SW 1271 (cell line): ENCODE measurements at places on chromosomes 2 and 18.
A peak's percentile ranks its signal among the peaks of the same experiment; 100 is the strongest.

- DNase-seq: no peak
Observed at GRCh38 chr18:46190667-46191066, 86.5 kb downstream of the HAUS1 start.

DNA sequence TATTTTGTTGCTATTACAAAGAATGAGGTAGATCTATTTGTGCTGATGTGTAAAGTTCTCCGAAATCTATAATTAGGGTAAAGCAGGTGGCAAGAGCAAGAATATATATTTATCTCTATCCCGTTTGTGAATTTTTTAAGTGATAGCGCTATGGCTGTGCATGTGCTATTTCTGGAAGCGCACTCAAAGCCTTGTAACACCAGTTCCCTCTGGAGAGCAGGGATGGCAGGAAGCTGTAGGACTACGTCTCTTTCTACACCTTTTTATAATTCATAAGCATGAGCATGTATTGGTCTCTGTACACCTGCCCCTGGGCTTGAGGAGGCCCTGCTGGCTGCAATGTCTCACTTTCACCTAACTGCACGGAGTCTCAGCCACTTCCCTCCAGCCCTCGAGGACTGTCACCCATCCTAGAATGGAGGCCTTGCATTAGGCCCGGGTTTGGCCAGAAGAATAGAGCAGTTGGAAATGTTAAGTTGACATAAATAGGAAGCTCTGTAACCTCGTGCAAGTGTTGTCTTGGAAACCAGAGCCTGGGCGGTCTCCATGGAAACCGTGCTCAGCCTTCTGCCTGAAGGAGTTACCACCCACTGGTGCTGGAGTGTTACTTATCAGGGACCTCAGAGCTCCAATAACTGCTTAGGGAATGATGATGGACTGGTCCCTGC is 20.9 kb downstream of the ITM2C start:
- DNase-seq: no peak

- no peak for DNase-seq
Observed at GRCh38 chr2:108257757-108258331, 18.1 kb downstream of the SULT1C3 start.

- no peak for DNase-seq
Observed at GRCh38 chr2:44825702-44826101, 115.8 kb upstream of the SIX3 start.

- DNase-seq: no peak
Observed at GRCh38 chr2:25063876-25064660, 22.2 kb downstream of the EFR3B start.

DNA sequence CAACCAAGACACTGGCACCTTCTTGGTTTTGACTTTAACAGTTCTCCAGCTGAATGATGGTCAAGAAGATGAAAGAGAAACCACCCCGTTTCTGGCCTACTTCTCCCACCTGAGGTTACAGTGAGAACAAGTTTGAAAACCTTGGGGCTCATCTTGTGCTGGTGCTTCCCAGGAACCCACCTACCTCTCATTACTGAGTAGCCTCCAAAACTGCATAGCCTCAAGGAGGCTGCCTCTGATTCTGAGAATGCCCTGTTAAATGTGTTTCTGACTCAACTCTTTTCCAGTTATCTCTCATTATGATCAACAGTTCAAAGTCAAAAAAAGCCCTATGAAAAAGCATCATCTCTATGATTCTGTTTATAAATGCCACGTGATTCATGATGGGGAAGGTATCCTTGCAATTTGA is 121.9 kb downstream of the CACNB4 start:
- no peak for DNase-seq

DNA sequence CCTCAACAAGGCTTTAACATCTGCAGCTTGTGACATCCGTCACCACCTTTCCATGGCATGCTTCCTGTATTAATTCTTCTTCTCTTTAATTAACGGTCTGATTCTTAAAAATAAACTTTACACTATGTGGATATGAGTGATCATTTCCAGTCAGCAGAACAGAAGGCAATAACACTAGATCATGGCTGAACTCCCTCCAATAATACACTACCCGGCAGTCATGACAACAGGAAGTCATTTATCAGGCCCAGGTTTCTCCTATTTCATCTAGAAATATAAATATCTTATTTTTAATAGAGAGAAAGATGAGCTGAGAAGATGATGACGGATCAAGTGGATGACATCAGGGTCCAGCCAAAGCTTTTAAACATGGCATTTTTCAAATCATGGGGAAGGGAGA is 792.2 kb downstream of the SLC4A3 start:
- DNase-seq: no peak

- DNase-seq: peak; percentile 92
Observed at GRCh38 chr2:29747786-29748470, 173.5 kb downstream of the ALK start.

- DNase-seq: no peak
Observed at GRCh38 chr2:932320-933115, 18.1 kb upstream of the SNTG2 start.

DNA sequence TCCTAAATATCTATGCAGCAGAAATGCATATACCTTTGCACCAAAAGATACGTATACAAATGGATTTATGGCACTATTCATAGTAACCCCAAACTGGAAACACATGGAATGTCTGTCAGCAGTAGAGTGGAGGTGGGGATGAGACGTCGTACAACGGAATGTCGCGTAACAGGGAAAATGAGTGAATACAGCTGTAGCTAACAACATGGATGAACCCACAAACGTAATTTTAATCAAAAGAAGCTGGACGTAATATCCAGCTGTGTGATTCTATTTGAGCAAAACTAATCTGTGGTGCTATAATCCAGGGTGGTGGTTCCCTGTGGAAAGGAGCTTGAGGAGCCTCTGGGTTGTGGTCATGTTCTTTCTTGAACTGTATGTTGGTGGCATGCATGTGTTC is 89.9 kb downstream of the MTA3 start:
- DNase-seq: no peak

GRCh38 chr2:219598308-219599078 is 836 bp downstream of the STK11IP start:
- no peak for DNase-seq

GRCh38 chr2:65035351-65035943 is 20.8 kb upstream of the CEP68 start:
- DNase-seq: no peak

DNA sequence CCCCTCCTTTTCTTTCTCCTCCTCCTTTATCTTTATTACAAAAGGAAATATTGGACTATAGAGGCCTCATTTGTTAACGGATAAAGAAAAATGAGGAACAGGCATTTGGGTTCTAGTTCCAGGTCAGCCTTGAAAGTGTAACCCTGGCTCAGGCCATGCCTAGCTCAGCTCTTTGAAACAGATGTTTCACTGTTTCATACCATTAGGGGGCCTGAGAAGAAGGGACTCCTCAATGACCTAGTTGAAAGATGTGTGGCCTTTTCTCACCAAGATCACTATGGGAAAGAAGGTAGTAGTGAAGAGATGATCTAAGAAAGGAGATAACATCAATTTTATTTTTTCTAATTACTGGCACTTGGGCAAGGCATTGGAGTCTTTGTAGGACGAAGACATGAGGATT is 952.7 kb downstream of the SLC4A3 start:
- DNase-seq: no peak

DNA sequence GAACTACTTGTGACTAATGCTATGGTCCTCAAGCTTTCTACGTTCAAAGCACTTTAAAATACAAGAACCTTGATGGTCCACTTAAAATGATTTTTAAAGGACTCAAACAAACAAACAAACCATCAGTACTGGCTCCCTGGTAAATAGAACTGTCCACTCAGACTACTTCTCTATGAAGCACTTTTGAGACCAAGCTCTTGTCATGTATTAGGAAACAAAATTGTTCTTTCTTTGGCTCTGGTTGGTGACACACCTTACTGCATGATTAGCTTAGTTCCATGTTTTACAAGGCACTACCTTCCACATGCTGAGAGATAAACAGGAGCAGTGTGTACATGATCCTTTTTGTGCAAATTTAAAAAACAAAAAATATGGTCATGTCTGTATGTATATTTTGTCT is 19.7 kb downstream of the DARS1 start:
- DNase-seq: no peak

DNA sequence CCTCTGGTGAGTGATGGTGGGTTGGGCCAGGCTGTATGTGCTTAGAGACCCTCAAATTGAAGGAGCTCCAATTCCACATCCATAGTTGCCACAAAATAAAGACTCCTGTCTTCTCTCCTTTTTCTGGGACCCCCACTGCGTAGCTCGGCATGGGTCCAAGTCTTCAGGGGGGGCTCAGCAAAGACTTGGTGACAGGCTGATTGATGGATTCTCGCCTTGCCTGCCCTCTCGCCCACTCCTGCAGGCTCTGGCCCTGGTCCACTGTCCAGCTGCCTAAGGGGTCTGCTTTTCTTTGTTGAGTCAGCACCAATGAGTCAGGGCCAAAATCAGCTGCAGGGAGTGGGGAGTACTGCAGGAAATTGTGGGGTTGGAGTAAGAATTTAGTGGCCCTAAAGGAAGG is 21.5 kb downstream of the RPL37A start:
- DNase-seq: no peak

DNA sequence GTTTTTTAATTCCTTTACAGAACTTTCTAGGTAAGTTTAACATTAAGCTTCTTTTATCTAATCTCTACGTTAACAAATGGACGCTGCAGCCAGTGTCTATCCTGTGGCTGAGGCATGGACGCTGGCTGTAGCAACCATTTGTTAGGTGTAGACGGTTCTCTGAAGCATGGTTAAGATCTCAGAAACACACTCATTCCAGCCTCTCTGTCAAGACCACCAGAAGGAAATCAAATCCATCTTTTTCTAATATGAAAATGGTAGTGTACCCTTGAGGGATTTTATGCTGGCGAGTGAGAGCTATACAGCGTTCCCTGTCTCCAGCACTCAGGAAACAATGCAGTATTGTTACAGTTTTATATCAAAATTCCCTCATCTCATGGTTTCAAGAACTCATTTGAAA is 78.0 kb downstream of the DTNB start:
- no peak for DNase-seq

DNA sequence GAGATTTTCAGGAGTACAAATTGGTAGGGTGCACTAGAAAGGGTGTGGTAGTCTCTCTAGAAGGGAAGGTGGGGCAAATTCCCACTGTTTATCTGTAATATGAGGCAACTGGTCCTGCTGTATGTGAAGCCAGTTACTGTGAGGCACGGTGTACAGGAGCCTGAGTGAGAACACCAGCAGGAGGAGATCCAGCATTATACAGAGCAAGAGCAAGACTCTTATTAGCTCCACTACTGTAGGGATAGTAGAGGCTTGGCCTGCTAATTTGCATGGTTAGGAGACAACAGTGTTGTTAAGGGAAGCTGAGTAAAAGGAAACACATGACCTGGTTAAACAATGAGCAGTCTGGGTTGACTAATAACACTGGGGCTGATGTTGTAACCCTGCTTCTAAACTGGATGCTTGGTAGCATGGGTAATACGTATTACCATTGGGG is 76.3 kb upstream of the WDSUB1 start:
- no peak for DNase-seq

DNA sequence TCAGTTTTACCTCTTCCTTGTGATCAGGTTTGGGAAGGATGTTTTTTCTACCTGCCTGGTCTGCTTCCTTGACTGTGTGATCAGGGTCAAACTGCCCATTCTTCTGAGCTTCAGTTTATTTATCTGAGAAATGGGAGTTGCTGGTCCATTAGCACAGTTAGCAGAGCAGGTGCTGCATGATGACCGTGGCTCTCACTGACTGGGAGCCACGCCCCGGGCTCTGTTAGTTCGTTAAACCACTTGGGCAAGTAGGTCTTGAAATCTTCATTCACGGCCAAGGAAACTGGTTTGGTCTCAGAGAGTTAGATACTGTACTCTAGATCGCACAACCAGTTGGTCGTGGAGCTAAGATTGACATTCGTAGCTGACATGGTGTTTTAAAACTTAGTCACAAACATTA is 41.7 kb downstream of the INPP5D start:
- no peak for DNase-seq

- DNase-seq: no peak
Observed at GRCh38 chr2:174074831-174075230, 109.7 kb upstream of the SP3 start.

DNA sequence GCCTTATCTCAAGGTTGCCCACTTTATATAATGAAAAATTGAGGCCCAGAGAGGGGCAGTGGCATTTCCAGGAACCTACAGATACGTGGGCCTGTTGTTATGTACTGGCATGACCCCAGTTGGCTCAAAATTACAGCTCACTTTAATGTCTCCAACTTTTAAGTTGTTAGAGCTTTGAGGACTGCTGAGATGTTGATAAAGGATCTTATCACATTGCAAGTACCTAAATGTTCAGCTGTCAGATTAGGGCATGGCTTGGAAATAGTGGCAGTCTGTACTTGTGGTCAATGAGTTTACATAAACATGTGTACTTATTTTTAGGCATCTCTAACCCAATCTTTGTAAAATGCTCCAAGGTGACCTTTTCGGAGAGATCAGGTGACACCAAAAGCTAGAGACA is 14.6 kb downstream of the SLC4A5 start:
- DNase-seq: no peak

DNA sequence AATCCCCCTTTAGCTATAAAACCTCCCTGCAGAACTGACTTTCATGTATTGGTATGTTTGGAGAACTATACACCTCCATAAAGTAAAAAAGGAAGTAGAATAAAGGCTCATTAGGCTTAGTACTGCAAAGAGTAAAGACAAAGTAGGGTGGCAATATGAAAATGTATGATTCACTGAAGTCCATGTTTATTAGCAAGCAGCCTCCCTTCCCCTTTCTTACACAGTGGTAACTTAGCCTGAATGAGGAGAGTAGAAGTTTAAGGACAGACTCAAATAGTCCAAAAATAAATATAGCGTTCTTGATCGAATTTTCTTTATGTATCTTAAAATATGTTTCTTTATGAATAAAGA is 1.5 kb downstream of the ZNF804A start:
- DNase-seq: no peak

- no peak for DNase-seq
Observed at GRCh38 chr2:6845903-6846302, 19.8 kb downstream of the CMPK2 start.

DNA sequence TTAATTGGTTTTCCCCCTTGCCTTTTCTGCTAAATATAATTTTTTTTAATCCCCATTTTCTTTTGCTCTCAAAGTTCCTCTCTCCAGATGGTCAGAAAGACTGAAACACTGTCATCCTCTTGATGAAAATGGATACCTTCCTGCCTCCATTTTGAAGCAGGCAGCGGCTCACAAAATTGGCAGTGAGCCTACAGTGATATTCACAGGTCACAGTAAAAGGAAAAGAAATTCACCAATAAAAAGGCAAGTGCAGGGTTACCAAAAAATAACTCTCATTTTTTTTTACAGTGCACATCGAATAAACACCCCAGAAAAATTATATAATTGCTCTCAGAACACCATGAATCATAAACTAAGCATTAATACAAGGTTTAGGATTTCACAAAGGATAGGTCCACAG is 307.5 kb downstream of the TCF4 start:
- no peak for DNase-seq

- no peak for DNase-seq
Observed at GRCh38 chr2:7837237-7837760, 844.6 kb upstream of the ID2 start.

- DNase-seq: no peak
Observed at GRCh38 chr2:240256704-240257637, 116.5 kb upstream of the OTOS start.

DNA sequence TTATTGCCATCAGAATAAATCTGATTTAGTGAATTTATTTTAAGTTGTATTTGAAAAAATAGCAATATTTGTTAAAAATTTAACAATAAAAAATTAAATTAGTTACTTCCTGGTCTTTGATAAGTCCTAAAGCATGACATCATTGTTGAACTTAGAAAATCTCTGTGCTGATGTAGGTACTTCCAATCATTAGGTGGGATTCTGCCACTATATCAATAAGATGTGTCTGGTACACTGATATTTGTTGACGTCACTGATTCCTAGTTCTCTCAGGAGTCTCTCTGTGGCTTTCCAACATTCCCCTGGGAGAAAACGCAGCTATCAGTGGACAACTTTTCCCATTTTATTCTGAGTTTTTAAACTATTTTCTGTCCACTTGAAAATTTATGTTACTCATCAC is 143.5 kb downstream of the GALNT13 start:
- DNase-seq: no peak
